Activated CD4-positive, alpha-beta memory T cell treated with anti-CD3 and anti-CD28 coated beads for 36 hours (primary cell): ENCODE measurements at places on chromosomes 13 and 19.

GRCh38 chr19:46288896-46289588 is 7.8 kb upstream of the HIF3A start:
- DNase-seq = no peak

- DNase-seq = no peak
Measured at GRCh38 chr13:36571444-36571843, 102.4 kb upstream of the SERTM1 start.

DNA sequence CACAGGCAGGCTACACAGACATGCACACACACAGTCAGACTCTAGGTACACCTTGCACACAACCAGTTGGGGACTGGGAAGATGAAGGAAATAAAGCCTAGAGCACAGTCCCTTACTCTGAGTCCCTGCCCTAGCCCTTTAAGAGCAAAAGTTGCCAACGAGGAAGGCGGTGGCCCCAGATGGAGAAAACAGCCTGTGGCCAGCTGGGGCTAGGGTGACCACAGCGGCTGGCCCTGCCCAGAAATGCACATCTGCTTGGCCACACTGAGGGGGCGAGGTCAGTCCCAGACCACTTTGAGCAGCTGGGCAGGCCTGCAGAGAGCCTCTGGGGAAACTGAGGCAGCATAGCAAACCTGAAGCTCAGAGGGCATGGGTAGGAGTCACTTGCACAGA is 52.3 kb downstream of the PTPRS start:
- no peak for DNase-seq

GRCh38 chr13:58051396-58051795 is 419.9 kb downstream of the PCDH17 start:
- no peak for DNase-seq

DNA sequence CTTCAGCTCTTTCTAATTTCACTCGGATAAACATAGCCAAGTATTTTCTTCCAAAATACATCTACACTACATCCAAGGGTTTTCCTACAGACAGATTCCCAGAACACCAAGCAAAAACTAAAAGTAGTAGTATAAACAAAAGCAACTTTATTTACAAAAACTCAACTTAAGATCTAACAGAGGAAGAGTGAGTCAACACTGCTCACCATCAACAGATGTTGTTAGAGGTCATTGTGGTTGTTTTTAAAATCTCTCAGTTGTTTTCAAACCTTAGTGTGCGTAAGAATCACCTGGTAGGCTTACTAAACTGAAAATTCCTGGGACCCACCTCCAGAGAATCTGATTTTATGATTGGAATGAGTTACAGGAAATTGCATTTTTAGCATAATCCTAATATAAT is 631.7 kb upstream of the SGCG start:
- DNase-seq = no peak

DNA sequence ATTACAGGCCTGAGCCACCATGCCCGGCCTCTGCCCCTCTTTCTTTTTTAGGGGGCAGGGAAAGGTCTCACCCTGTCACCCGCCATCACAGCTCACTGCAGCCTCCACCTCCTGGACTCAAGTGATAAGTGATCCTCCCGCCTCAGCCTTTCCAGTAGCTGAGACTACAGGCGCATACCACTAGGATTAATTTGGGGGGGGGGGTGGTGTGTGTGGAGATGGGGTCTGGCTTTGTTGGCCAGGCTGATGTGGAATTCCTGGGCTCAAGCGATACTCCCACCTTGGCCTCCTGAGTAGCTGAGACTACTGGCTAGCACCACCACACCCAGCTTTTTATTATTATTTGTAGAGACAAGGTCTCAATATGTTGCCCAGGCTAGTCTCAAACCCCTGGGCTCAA is 4.2 kb downstream of the APOE start:
- DNase-seq = no peak

DNA sequence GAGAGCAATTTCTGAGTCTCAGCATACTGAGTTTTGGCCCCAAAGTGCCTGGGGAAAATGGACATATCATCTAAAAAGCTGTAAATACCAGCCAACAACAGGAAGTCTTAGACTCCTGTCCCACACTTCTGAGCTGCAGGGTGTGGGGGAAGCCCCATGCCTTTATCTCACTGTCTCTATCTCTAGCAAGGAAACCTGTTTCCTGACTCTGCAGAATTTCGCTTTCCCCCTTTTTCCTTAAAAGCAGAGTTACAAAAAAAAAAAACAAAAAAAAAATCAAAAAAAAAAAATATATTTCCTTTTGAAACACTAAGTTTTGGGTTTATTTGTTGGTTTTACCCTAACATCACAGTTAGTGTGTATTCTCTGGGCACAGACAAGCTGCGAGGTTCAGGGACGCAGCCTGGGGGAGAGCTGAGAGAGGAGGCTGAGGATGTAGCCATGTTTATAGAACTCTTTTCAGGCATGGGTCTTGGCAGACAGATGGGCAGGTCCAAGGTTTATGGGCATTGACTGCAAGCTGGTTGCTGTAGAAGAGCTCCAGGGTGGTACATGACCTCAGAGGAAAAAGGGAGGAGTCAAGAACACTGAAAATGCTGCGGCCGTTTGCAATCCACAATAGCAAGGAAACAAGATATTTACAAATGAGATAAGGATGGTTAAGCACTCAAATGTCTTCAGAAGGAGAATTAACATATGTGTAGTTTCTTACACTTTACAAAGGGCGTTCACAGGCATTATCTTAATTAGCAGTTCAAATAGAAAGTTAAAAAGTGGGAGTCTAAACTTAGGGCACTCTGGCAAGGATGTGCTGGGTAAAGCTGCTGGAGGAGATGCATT is 4.9 kb downstream of the MBNL2 start:
- DNase-seq = peak; percentile 60

GRCh38 chr19:37361994-37362393 is 8.9 kb upstream of the ZNF527 start:
- no peak for DNase-seq

- no peak for DNase-seq
Measured at GRCh38 chr13:104632736-104633135, 1566.5 kb upstream of the SLC10A2 start.

- no peak for DNase-seq
Measured at GRCh38 chr13:102907886-102908515, 62.2 kb downstream of the ERCC5 start.

DNA sequence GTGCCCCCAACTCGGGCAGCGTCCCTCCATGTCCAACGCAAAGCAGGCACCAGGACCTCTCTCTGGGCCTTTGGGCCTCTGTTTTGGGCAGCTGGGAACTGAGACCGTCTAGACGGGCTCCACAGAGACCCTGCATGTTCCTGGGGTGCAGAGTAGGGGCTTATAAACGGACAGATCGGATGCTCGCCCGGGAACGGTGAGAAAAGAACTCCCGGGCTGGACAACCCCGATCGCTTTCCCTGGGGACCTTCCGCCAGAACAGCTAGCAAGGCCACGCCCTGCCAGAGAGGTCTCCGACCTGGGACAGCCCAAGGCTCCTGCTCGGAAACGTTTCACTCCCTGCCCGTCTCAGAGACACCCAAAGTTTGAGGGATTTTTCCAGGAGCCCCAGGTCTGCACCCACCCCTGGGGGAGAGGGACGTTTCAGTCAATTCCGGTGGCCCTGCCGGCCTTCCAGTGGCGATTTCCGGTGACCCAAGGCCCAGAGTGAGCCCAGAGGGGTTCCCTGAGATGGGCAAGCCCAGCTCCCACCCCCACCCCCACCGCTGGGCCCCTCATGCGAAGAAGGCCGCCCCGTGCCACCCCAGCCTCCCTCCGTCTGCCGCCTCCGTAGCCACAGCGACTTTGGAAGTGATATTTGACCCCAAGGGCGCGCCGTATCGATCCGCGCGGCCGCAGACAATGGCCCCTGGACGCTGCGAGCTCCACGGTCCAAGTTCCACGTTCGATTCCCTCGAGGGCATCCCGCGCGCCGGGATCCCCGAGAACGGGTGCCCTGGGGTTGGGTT is 1.7 kb downstream of the NR2F6 start:
- DNase-seq = no peak

GRCh38 chr19:51359294-51359693 is 6.9 kb downstream of the ETFB start:
- DNase-seq = no peak

DNA sequence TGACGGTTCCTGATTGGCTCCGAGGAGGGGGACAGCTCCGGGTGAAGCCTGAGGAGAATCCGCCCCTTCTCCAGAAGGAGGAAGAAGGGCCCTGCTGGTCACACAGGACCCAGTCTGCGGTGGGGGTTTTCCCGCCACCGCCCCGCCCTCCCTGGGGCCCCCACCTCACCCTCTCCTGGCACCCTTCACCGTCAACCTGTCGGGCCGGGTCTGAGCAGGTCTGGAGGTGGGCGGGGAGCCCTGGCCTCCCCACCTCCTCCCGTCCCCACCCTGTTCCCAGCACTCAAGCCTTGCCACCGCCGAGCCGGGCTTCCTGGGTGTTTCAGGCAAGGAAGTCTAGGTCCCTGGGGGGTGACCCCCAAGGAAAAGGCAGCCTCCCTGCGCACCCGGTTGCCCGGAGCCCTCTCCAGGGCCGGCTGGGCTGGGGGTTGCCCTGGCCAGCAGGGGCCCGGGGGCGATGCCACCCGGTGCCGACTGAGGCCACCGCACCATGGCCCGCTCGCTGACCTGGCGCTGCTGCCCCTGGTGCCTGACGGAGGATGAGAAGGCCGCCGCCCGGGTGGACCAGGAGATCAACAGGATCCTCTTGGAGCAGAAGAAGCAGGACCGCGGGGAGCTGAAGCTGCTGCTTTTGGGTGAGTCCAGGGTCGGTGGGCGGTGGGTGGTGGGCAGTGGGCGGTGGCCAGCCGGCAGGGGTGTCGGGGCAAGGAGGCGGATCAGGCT is at the start of gene GNA15:
Gene GNA15, plus strand, starts transcription at position 73 of the 723 bp plus-strand sequence. Its CDS starts 418 bp downstream, at position 491.
- DNase-seq = peak; percentile 80

GRCh38 chr13:29582171-29582570 is 13.3 kb downstream of the SLC7A1 start:
- DNase-seq = no peak

GRCh38 chr19:3480383-3481091 is at the start of gene SMIM24:
Gene SMIM24, minus strand, starts transcription at chr19:3480525. Its CDS starts 62 bp downstream, at chr19:3480463.
- DNase-seq = no peak

DNA sequence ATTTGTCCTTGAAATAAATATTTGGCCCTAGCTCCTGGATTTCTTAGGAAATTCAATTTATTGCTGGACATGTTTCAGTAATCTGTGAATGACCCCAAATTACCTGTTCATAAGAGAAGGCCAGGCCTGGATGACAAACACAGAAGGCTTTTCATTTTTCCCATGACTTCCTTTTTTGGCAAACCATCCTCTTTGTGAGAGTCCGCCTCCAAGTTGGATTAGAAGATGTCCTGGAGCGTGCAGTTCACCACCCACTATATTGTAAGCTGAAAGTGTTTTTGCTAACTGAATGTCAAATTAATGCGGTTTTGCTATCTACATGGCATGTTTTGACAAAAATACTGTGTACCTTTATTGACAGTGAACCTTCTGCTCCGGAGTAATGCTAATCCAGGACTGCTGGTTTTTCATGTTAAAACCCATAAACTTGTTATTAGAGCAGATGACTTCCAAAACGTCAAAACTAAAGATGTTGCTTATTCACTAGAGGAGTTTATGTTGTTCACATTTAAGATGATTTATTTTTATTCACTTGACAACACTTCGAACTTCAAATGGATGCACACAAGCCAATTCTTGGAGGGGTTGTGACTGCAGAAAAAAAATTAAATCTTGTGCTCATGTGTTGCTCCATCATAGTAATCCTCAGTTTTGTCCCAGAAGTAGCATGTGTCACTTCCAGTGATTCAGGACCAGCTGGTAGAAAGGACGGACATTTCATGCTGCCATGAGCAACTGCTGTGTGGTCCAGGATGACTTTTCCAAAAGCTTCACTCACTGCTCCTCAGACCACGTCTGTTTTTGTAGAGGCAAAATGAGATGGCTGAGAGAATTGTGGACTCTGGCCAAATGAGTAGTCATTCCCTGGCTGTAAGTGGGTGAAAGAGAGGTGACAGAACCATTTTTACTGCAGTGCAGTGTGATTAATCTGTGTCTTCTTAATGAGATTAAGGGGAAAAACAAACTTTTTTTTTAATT is 71.0 kb downstream of the ITGBL1 start:
- DNase-seq = no peak

GRCh38 chr13:109256866-109257760 is 529.3 kb downstream of the IRS2 start:
- no peak for DNase-seq

DNA sequence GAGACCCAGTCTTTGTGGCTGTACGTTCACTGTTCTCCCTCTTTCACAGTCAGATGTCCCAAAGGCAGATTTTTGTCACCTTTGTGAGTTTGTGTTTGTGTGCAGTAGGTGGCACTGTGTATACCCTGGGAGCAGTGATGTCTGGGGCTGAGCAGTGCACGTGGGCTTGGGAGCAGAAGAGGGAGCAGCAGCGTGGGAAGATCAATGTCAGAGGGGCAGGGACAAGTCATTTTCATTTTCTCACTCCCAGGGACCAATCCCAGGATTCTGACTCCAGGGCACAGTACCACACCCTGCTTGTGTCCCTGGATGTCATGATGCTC is 2.0 kb upstream of the PSG6 start:
- no peak for DNase-seq

- no peak for DNase-seq
Measured at GRCh38 chr13:93397619-93398018, 171.0 kb downstream of the GPC6 start.

GRCh38 chr19:10776900-10777650 is 58.9 kb downstream of the TMED1 start:
- DNase-seq = no peak

- no peak for DNase-seq
Measured at GRCh38 chr19:45556835-45557234, 27.8 kb downstream of the OPA3 start.

DNA sequence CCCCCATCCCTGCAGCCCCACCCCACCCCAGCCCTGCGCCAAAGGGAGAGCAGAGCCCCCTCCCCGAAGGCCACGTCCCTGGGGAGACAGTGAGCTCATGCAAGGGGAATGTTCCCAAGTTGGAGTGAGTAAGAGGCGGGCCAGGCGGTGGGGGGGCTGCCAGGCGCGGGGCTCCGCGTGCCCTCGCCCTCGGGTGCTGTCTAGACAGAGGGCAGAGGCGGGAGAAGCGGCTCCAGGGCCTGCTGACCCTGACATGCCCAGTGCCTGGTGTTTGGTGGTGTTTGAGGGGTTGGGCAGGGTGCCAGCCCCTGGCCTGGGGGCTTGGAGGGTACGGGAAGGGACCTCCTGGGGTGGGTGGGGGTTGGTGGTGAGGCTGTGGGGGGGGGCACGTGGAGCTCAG is 1.0 kb downstream of the FSTL3 start:
- no peak for DNase-seq

DNA sequence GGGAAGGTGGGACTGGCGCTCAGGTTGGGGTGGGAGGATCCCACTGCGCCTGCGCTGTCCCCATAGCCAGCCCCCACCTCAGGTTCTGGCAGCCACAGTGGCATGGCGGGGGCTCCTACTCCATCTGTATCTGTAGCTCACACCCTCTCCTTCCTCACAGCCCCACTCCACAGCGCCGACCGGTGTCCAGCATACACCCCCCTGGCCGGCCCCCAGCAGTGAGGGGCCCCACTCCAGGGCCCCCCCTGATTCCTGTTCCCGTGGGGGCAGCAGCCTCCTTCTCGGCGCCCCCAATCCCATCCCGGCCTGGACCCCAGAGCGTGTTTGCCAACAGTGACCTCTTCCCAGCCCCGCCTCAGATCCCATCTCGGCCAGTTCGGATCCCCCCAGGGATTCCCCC is 6.0 kb downstream of the TMED1 start:
- DNase-seq = no peak

GRCh38 chr13:112781287-112781686 is 91.4 kb downstream of the ATP11A start:
- no peak for DNase-seq
